Hematopoietic multipotent progenitor cell treated with erythropoietin and hydrocortisone succinate and interleukin-3 and kit ligand, for 6 days (in vitro differentiated cells): ENCODE measurements at places on chromosomes 4 and X.

- no peak for DNase-seq
Observed at GRCh38 chr4:11632025-11632424, 203.3 kb upstream of the HS3ST1 start.

- no peak for DNase-seq
Observed at GRCh38 chr4:64360664-64361398, 48.4 kb downstream of the TECRL start.

DNA sequence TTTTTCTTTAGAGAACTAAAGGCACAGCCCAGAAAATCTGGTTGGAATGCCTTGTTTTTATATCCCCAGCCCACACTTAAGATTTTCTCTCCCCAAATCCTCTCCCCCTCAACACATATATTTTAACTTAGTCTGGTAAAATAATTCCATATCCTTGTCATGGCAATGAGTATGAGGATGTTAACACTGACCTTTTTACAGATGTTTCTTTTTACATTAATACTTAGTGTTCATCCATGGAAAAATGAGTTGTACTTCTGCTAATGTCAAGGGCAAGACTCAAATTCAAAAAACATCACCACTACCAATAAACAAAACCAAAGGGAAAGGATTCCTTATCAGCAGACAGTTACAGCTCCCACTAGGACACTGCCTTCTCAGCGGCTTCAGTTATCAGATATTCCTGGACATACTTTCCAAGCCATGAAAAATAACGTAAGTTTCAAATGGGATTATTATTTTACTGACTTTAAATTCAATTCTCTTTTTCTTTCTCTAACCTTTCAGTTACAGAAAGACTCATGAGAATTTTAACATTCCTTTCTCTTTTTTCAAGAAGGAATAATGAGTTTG, 83.3 kb downstream of the RASL11B start:
- DNase-seq, result no peak

GRCh38 chr4:41399231-41399630, 138.7 kb upstream of the LIMCH1 start:
- DNase-seq, result no peak

DNA sequence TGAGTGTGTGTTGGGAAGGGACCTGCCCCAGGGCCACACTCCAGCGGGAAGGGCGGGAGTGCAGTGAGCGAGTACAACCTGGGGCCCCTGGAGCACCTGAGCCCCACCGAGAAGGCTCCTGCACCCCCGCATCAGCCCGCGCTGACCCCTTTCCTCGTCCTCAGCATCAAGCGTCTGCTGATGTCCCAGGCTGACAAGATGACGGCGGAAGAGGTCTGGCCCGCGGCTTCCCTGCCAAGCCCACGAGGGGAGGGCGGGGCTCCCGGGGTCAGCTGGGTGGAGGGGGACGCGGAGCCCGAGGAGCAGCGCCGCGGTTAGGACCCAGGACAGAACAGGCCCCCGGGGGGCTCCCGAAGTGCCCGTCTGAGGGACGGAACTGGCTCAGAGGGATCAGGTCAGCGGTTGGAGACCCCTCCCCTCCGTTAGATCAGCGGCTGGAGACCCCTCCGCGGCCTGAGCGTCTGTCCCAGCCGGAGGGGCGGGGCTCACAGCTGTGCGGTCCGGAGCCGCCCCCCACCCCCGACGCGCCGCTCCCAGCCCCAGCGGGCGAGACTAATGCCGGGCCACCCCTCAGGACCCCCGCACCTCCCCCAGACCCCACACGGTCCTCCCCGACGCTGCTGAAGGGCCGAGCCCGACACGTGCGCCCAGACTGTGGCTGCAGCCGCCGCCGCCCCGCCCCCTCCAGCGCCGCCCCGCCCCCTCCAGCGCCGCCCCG, 6.7 kb downstream of the MYL5 start:
- DNase-seq, result peak; percentile 88

DNA sequence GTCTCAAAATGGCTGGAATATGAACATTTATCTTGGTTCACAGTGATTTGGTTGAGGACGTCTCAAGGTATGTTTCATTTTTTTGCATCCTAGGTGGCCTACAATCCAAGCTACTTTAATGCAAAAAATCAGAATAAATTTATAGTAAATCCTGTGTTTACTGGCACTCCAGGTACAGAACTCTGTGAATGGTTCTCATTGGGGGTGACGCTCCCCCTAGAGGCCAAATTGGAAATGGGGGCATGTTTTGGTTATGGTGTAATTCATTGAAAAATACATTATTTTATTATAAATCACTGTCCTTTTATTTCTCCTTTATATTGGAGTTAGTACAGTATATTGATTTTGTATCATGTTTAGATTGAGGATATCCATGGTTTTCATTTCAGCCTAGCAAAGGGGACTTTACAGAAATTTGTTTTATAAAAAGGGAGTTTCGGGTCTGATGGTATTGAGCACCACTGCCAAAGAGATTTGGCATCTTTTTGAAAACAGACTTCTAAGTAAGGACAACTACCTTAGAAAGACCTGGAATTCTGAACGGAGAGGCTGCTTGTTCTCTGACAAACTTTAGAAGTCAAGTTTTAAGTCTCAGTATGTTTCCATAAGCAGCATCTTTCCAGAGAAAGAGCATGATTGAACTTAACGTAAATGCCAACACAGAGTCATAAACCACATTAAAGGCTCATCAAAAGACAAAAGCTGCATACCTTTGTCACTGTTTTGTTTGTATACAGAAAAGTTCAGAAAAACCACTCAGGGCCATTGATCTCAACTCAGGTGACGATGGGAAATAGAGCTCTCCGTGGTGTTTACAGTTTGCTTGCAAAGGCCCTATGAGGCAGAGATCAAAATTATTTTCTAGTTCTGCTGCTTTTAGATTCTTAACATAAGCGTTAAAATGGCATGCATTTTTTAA, 19.4 kb downstream of the MTM1 start:
- DNase-seq, result peak; percentile 54

GRCh38 chrX:103442536-103442901, 66.2 kb downstream of the BEX3 start:
- no peak for DNase-seq

DNA sequence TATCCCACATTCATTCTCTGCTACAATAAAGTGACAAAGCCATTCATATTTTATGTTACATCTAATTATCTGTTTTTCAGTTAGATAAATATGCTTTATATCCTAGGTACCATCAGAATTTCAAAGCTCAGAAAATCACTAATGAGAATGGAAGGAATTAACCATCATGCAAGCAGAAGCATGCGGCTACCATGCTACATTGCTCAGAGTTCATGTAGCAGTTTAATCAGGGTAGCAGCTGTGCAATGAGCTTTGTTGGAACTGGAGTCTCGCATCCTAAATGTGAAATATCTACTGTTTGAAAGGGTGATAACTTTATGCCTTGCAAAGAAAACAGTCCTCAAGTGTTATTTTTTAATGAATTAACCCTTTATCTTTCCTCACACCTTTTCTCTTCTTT, 77.5 kb downstream of the SNCA start:
- DNase-seq, result no peak
